ENCODE measurements at places on chromosomes 6 and 20.

DNA sequence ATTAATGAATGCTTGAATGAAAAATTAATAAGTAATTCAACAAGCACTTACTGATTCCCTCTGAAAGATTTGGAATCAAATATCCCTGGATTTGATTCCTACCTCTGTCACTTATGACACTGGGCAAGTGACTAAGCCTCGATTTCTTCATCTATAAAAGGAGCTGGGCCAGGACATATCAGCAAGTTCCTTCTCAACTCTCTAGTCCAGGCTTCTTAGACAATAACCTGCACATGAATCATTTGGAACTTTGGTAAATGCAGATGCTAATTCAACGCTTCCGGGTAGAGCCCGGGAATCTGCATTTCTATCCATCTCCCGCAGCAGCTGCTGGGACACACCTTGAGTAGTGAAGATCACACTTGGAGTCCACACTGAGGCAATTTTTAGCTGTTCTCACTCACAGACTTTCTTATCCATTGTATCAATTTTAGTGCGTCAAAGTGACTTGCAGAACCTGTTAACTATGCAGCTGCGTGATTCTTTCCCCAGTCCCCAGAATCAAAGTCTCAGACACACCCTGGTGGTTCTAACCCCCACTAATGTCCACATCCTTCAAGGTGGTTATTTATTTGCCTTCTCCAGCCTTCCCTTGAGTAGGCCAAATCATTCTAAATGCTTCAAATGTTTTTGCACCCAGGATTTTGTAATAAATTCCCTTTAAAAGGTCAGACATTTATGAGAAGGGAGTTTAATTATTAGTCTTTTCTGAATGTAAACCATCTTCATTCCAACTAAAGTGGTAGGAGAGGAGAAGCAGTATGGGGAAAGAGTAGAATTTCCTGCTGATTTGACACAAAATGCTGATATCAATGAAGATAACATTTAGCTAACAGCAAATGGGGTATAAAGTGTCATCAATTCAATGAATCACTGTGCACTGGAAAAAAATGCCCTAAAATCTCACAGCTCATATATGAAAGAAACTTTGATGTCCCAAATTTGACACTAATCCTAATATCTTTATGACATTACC lies 26.0 kb upstream of the CCND3 start:
- DNase-seq, result no peak

- no peak for DNase-seq
These were observed 73.3 kb upstream of the CENPW start for GRCh38 chr6:126266664-126267063.

GRCh38 chr6:46269447-46270229 lies 98.9 kb upstream of the ENPP5 start:
- no peak for DNase-seq

GRCh38 chr20:1862663-1863053 lies 32.5 kb upstream of the SIRPA start:
- no peak for DNase-seq

- no peak for DNase-seq
These were observed 183.1 kb downstream of the MOXD1 start for GRCh38 chr6:132218059-132218696.

DNA sequence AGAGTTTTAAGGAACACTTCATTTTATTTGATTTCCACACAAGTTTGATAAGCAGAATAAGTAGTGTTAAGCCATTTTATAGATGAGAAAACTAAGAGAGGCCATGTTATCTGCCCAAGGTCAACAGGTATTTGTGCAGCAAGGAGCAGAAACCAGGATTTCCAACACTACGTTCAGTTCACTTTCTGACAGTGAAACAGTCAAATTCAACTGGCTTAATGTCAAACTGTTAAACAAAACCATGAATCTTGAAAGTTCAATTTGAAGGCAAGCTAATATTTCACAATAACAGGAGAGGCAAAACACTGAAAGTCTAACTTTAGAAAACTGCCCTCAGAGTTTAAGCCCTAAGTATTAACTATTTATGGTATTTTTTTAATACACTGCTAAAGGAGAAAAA lies 32.6 kb downstream of the DTNBP1 start:
- DNase-seq, result no peak

- no peak for DNase-seq
These were observed 66.0 kb downstream of the UBR2 start for GRCh38 chr6:42629845-42630244.

- DNase-seq, result no peak
These were observed 392.5 kb upstream of the SASH1 start for GRCh38 chr6:147949981-147950622.

DNA sequence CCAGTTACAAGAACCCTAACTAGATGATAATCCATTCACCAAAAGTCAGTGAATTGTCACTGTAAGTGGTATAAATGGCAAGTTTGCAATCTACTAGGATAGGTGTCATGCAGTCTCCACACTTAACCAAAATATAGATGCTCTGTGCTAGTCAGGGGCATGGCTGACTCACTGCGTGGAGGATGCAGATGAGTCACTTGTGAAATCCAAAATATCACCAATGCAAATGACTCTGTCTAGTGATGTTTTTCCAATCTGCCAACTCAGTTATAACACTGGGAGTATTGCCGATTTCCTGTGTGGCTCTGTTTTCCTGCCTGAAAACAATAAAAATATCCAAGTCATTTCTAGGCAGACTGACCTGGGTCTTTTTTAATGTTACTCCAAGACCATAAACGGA lies 47.8 kb upstream of the NRSN1 start:
- DNase-seq, result no peak

Measured in Panc1 (cell line).